ENCODE measurements at places on chromosomes 12 and 14.
A peak's percentile ranks its signal among the peaks of the same experiment; 100 is the strongest.

GRCh38 chr12:9344541-9344940 lies 136.3 kb upstream of the PZP start:
- no peak for DNase-seq

DNA sequence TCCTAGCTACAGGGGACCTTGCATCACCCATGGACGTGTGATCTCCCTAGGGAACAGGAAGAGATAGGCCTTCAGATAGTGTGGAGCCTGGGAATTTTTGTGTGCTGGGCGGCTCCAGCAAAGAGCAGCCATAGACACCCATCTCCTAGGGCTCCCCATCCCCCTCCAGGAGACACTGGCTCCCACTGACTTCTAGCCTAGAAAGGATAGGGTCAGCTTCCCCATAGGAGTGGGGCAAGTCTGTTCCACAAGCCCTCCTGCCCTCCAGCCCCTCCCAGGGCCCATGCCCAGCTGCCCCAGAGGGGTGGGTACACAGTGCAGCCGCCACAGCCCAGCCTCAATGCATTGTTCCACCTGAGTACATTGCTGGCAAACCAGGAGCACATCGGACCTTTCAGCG lies 16.5 kb upstream of the LALBA start:
- no peak for DNase-seq

- no peak for DNase-seq
Measured at GRCh38 chr12:47388712-47389111, 309.0 kb upstream of the AMIGO2 start.

- DNase-seq: peak; percentile 41
Measured at GRCh38 chr12:57173089-57173488, 25.7 kb upstream of the LRP1-AS start.

DNA sequence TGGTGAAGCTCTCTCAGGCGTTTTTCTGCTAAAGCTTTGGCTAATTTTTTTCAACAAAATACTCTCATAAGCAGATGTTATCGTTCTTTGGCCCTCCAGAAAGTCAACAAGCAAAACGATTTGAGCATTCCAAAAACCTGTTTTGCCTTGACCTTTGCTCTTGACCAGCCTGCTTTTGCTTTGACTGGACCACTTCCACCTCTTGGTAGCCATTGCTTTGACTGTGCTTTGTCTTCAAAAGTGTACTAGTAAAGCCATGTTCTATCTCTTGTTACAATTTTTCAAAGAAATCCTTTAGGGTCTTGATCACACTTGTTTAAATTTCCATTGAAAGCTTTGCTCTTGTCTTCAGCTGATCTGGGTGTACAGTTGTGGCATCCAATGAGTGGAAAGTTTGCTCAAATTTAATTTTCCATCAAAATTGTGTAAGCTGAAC lies 10.7 kb upstream of the ARID4A start:
- no peak for DNase-seq

DNA sequence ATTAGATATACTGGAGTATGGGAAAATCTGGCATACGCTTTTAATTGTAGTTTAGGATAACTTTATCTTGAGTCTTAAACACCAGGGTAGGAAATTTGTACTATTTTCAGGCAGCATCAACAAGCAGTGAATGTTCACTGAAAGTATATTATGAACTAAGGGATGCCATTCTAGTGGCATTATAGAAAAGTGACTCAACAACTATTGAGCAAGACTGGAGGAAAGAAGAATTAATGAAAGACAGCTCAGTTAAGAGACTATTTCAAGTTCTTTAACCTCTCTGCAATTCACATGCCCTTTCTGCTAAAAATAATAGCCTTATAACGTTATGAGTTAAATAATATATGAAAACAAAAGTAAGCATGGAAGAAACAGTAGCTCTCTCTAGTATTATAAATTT lies 343.1 kb downstream of the FSCB start:
- DNase-seq: no peak

DNA sequence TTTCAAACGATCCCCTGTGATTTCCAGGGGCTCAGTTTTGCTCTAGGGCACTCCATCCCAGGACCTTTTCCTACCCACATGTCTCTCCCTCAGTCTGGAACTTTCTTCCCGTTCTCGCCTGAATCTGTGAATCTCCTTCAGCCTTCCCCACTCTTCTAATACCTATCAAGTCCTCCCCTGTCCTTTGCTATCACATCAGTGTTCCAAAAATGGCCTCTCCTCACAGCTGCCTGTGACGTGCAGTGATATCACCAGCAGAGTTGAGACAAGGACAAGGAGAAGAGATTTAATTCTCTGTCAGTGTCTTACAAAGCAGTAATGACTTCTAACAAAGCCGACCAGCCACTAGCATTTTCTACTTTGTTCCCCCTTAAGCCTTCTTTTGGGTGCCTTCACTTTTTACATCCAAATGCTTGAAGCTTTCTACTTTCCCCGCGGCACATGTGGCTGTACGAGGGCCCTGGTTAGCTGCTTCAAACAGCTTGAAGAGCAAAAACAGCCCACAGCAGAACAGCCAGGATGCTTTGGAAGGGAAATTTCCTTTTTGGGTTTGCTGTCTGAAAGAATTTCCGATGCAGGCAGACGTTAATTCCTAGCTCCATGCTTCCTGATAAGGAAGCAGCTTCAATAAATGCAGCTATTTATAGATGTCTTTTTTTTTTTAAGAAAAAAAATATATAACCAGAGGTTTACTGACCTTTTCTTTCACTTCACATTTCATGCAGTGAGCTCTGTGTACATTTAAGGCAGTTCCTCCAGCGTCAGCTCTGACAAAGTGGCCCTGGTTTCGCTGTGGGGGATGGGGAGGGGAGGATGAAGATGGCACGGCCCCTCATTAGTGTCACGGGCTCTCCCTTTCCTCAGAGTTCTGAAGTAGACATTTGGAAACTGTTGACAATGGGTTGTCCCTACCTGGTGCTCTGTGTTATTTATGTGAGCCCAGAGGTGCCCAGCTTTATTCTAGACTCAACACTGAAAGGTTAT lies 109.3 kb downstream of the ETV6 start:
- peak; percentile 74 for DNase-seq

DNA sequence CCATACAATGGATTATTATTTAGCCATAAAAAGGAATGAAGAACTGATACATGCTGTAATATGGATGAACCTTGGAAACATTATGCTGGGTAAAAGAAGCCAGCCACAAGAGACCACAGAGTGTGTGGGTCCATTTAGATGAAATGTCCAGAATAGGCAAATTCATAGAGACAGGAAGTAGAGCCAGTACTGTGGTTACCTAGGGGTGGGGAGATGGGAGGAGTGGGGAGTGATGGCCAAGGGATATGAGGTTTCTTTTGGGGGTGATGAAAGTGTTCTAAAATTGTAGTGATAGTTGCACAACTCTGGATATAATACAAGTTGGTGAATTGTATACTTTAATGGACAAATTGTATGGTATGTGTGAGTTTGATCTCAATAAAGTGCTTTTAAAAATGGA lies 18.6 kb downstream of the JDP2 start:
- DNase-seq: no peak

GRCh38 chr14:69554500-69554899 lies 20.2 kb downstream of the CCDC177 start:
- DNase-seq: peak; percentile 26

GRCh38 chr12:4610481-4610880 lies 38.4 kb downstream of the AKAP3 start:
- no peak for DNase-seq

DNA sequence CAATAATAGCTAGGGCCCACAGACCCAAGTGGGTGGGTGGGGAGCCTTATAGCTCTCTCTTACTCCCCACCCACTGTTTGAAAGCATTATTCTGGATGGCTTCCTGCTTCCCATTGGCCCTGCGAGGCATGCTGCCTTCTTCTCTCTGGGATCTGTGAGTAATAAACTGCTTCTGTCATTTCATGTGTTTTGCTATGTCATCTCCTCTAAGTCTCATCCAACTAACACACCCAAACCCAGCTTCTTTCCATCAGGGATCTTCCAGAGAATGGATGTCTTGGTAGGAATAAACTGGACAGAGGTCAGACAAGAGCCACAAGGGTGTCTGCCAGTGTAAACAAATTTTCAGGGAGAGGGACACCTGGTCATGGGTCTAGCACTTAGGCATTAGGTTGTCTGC lies 66.4 kb upstream of the BDKRB2 start:
- peak; percentile 51 for DNase-seq

DNA sequence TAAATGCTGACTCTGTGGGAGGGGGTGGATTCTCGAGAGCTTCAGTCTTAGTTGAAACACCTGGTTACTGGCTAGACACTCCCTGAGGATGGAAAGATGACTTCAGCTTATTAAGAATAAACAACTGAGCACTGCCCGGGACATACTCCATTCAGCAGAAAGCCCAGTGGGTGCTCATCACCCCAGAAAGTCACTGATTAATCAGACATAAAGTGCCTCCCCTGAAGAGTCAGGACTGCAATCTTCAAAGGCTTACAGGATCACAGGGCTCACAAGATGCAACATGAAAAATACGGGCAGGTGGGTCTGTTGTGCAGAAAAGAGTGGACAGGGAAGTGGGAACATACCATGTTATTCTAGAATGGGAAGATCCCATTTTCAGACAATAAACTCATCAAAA lies 207.0 kb downstream of the CALM1 start:
- no peak for DNase-seq

DNA sequence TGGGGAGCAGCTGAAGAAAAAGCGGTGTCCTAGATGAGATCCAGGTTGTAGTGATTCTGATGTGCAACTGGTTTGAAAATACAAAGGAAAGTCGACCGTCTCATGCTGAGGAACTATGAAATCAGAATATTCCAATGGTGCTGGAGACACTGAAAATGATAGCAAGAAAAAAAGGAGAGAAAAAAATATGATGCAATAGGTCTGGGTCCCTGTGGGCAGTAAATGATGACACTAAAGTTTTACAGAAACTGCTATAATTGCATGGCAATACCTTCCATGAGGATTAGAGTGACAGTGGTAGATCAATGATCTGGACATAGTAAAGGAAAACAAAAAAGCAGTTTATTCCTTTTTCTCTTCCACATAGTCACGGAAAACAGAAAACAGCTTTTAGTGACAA lies 2.3 kb downstream of the PYM1 start:
- DNase-seq: no peak

GRCh38 chr12:109286652-109287051 lies 22.4 kb downstream of the FOXN4 start:
- no peak for DNase-seq

DNA sequence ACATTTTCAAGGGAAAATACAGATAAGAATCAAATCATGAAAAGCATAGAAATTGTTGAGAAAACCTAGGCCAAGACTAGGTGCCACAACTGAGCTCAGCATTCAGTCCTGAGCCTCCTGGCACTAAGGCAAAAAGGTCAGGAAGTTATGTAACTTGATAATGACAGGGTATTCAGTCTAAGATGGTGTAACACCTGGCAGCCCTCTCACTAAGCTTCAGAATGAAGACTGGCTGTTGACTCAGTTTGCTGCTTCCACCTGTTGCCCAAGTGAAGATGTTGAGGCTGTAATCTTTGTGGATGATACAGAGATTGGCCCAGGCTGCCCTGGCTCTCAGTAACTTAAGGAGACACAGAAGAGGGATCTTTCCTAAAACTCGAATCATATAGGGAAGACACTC lies 19.6 kb downstream of the PROX2 start:
- no peak for DNase-seq

DNA sequence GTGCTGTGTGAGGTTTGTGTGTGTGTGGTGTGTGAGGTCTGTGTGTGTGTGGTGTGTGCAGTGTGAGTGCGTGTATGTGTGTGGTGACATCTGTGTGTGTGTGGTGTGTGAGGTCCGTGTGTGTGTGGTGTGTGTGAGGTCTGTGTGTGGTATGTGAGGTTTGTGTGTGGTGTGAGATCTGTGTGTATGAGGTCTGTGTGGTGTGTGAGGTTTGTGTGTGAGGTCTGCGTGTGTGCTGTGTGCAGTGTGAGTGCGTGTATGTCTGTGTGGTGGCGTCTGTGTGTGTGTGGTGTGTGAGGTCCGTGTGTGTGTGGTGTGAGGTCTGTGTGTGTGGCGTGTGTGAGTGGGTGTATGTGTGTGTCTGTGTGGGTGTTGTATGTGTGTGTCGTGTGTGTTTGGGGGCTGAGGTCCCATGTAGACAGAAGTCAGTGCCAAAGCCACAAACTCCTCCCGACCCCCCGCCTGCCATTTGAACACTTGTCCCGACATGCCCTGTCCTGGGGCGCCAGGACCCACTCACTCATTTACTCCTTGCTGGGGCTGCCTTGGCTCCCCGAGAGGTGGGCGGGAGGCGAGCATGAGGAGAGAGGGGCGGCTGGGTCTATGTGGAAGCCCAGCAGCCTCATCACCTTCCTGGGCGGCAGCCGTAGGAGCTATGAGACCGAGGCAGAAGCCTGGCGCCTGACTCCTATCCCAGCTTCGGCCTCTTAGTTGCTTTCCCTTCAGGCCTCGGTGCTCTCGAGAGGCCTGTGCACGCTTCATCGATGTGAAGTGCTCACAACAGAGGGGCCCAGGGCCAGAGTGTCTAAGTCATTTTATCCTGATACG lies 20.5 kb downstream of the RILPL1 start:
- no peak for DNase-seq

DNA sequence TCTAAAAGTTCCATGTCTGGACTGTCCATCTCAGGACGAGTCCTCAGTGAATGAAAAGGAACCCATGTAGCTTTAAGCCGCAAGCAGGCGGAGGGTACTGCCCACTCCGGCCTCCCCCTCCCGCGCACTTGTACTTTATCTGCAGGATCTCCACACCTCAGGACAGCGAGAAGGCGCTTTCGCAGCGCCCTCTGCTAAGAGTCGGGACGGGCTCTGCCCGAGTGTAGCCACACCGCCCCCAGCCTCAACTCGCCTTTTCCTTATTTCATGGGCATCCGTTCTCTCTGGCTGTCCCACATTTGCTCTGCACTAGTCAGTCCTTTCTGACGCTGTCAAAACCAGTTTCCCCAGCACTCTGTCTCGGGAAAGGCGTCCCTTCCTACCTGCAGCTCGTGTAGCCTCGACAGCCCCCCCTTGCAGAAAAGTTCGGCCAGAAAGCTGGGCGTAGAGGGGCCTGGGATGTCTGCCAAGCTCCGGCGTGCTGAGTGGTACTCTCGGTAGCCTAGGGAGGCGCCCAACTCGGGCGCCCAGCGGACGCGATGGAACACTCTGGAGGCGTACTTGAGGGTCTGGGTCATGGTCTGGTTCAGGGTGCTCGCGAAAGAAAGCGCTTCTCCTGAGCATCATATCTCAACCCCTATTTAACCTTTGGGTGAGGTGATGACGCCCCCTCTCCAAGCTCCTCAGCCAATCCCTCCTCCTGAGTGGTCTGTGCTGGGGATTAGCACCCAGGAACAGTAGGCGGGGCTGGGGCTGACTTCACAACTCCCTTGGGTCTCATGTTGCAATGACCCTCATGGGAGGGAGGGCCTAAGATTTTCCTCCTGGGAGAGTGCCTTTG lies at the start of gene CYP27B1:
CYP27B1 (minus strand) TSS at position 615 of the 841 bp plus-strand sequence; CDS start at position 578, 37 bp downstream.
- peak; percentile 51 for DNase-seq

DNA sequence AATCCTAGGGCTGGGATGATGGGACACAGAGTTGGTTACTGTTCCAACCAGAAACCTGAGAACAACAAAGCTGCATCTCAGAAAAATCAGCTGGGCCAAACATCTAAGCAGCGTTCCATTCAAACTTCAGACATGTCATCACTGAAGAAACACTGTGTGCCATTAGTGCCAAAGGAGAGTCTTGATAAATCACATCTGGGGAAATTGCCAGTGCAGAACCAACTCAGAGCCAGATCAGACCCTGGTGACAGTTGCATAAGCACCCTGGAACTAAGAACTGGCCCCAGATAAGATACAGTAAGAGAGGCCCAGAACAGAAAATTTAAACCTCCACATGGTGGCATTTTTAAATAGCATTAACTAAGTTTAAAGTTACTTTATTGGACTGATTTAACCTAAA lies 482.8 kb downstream of the PRKD1 start:
- no peak for DNase-seq
